ENCODE measurements at places on chromosomes 12 and 14. TPM values are rescaled to one million over a fixed set of nuclear protein-coding genes. Genes with fewer than 3 reads are reported as not detected.

- no peak for DNase-seq
Measured at GRCh38 chr12:64221651-64222008, 466 bp downstream of the KICS2 start.

MIP gene
- total RNA-seq: not detected

DNA sequence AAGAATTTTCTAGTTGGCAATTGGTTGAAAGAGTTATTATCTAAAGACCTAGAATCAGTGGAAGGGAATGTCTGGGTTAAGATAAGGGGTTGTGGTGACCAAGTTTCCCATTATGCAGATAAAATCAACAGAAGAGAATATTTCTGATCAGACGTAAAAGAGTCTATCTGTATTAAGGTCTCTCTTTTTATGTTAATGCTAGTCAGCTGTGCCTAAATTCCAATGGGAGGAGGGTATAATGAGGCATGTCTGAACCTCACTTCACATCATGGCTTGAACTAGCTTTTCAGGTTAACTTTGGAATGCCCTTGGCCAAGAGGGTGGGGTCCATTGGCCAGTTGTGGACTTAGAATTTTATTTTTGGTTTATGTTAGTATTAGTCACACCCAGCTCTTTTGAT lies 34.3 kb upstream of the CHST11 start:
- DNase-seq: no peak

GRCh38 chr12:104459368-104459909 lies 2.7 kb downstream of the CHST11 start:
- peak; percentile 40 for DNase-seq

TSPAN8 gene
- total RNA-seq: not detected

GLIPR1 gene
- total RNA-seq: 20.8 TPM

MMP19 gene
- not detected for total RNA-seq

- no peak for DNase-seq
Measured at GRCh38 chr12:97300891-97301290, 161.7 kb upstream of the RMST start.

GRCh38 chr14:88950069-88950468 lies 125.6 kb downstream of the TTC8 start:
- no peak for DNase-seq

TPH2 gene
- total RNA-seq: not detected

LGR5 gene
- not detected for total RNA-seq

DAO gene
- not detected for total RNA-seq

GRCh38 chr12:121820056-121820455 lies 16.2 kb downstream of the SETD1B start:
- DNase-seq: no peak

TMEM253 gene
- not detected for total RNA-seq

COCH gene
- not detected for total RNA-seq

- DNase-seq: no peak
Measured at GRCh38 chr12:124551268-124552144, 15.9 kb downstream of the NCOR2 start.
